Forelimb muscle (tissue), 1 donor: ENCODE measurements at places on chromosomes 6 and 20. TPM values are rescaled to one million over a fixed set of nuclear protein-coding genes. Genes with fewer than 3 reads are reported as not detected.

GRCh38 chr6:142294679-142295078, 7.1 kb upstream of the ADGRG6 start:
- DNase-seq = no peak

- DNase-seq = no peak
These were observed 7.9 kb upstream of the OSER1 start for GRCh38 chr20:44218446-44218845.

CDH4 gene
- 1.2 TPM for polyA plus RNA-seq

GRCh38 chr6:111096246-111096645, 8.9 kb downstream of the SLC16A10 start:
- no peak for DNase-seq

- no peak for DNase-seq
These were observed 463 bp upstream of the HLA-DMB start for GRCh38 chr6:32941214-32941768.

ALDH8A1 gene
- polyA plus RNA-seq = 1.6 TPM

DNA sequence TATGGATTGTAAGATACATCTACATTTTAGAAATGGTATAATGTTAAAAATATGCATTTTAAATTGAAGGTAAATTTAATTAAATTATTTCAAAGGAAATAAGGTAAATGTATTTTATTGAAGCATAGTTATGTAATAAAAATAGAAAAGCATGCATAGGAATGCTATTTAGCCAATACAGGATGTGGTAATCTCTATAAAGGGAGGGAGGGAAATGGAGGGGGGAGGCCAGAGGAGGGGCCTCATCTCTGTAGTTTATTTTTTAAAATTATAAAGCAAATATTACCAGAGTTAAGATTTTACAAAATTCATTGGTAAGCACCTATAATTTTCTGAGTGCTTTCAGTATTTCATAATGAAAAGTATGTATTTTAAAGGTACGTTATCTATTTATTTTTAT, 27.2 kb downstream of the SLC16A10 start:
- DNase-seq = no peak

NR2E1 gene
- polyA plus RNA-seq = not detected

DNA sequence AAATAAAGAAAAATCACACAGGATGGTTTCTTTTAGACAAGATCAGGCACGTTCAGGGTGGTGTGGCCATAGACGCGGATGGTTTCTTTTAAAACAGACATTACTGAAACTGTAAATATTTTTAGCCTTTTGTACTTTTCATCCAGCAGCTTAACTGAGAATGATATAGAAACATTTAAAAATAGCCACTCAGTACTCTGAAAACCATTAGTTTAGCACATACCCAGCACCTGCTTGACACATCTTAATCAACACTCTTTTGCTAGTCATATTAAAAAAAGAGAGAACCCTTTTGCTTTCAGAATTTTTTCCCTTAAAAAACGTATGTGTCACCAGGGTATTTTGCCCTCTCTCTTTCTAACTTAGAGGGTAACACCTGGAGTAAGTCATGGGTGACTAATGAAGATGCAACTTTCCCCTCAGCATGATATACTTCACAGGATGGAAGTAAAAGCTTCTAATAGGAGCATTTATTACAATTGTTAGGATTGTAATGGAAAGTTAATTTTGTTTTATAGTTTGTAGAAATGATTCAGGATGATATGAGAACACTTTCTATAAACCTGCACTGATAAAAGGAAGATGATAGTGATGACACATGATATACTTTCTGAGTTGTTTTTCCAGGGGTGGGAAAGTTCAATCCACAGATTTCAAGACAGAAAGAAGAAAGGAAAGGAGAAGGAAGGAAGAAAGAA, 45.2 kb downstream of the BACH2 start:
- DNase-seq = no peak

DNA sequence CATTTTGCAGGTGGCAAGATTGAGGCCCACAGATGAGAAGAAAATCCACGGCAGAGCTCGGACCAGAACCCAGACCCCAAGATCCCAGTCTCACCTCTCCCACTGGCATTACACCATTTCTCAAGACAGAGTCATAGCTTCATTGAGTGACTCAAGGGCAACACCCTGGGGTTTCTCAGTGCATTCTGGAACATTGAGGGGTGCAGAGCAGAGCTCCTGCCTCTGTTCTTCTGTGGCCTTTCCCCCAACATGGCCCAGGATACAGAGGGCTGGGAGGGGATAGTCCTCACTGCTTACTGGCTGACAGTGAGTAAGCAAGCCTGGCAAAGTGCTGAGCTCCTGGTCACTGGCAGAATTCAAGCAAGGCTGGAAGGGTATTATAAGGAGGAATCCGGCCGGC, 74.0 kb downstream of the MDGA1 start:
- DNase-seq = no peak

GATA5 gene
- polyA plus RNA-seq = 0.09 TPM

HLA-DQB1 gene
- 1.6 TPM for polyA plus RNA-seq

- DNase-seq = no peak
These were observed 23.1 kb downstream of the FKBP5 start for GRCh38 chr6:35665573-35665972.

DNA sequence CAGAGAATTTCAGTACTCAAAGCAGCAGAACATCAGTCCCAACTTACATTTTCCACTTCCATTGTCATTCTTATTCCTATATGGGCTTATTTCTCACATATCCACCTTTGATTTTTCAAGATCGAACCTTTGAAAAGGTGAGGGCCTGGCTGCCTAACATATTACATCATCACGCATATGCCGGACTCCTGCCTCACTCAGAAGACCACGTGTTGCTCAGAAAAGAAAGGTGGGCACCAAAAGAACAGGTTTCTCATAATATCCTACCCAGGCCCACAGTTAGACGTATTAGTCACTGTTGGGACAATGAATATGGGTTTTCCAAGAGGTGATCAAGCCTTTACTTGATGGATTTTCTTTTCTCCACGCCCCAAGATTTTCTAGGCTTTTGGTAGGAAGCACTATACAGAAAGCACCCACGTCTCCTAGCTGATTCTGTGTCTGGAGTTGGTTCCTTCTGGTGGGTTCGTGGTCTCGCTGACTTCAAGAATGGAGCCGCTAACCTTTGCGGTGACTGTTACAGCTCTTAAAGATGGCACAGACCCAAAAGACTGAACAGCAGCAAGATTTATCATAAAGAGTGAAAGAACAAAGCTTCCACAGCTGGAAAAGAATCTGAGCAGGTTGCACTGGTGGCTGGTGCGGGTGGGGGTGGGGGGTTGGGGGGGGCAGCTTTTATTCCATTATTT, 168.9 kb downstream of the ATXN1 start:
- no peak for DNase-seq

IYD gene
- polyA plus RNA-seq = 0.05 TPM

DNA sequence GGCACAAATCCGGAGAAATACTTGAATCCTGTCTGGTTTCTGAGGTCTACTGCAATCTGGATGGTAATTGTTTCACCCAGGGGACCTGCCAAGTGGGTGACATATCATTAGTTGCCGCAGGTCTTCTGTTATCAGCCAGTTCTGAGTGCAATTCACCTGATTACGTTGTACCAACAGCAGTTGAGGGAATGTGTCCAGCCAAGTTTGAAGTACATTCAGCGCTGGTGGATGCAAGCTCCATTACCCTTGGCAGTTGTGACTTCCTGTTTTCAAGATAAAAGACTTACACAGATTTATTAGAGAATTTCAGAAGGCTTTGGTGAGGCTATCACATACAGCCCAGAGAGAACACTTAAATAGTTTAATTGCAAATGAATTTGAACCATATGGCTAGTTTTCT, 42.8 kb downstream of the FNDC1 start:
- DNase-seq = no peak

DNA sequence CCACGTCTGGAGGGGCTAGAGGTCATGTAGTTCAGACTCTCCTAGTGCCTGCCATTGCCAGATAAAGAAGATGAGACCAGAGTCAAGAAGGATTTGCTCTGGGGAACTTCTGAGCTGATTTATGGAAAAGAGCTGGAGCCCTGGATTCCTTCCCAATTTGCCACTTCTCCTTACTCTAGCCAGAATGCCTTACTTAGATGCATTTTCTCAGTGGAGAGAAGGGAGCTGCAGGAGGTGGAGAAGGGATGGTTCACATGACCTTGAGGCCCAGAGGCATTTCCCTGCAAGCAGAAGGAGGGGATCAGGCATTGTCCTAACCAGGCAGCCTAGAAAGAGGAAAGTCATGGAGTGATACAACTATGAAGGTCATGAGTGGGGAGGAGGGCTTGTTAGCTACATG, 122.2 kb downstream of the UNC5CL start:
- DNase-seq = no peak

OPN5 gene
- 0.15 TPM for polyA plus RNA-seq

- DNase-seq = no peak
These were observed 110.6 kb downstream of the SULF2 start for GRCh38 chr20:47674686-47675085.

DNA sequence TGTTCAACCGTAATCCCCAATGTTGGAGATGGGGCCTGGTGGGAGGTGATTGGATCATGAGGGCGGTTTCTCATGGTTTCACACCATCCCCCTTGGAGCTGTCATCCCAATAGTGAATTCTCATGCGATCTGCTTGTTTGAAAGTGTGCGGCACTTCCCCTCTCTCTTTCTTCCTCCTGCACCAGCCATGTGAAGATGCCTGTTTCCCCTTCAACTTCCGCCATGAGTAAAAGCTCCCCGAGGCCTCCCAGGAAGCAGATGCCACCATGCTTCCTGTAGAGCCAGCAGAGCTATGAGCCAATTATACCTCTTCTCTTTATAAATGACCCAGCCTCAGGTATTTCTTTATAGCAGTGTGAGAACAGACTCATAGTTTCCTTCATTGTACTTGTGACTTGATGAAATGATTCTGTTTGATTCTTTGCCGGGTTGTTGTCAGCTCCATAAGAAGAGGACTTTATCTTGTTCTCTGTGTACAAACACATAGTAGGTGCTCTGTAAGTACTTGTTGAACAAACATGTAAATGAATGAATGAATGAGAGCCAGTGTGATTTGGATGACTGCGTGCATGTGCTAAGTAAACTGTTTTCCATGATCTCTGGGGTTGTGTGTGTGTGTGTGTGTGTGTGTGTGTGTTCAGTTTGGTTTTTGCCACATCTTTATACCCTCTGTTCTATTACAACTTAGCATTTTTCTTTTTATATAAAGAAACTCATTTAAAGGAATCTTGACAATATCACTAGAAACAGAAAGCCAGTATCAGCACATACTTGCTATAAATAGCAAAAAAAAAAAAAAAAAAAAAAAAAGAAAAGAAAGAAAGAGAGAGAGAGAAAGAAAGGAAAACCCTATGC, 22.5 kb upstream of the PTGIS start:
- no peak for DNase-seq

WFDC10B gene
- not detected for polyA plus RNA-seq

ATP5F1E gene
- 156 TPM for polyA plus RNA-seq

DNA sequence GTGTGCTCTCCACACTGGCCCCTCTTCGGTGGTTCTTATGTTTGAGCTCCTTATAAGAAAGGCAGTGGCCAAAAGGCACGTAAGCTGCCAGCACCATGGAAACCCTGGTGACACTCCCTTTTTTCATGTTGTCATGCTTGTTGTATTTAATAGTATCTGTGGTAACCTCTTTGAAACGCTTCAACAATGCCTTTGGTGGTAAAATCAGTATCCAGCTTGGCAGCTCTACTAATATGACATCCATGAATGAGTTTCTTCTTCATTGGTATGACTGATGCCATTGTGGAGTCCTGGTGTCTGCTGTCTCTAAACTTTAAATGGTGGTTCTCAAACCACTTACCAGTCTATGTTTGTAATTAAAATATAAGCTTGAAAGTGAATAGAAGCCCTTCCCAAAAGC, 10.7 kb upstream of the MYLK2 start:
- DNase-seq = no peak

SAMD10 gene
- 3.0 TPM for polyA plus RNA-seq

SPINT3 gene
- not detected for polyA plus RNA-seq

DNA sequence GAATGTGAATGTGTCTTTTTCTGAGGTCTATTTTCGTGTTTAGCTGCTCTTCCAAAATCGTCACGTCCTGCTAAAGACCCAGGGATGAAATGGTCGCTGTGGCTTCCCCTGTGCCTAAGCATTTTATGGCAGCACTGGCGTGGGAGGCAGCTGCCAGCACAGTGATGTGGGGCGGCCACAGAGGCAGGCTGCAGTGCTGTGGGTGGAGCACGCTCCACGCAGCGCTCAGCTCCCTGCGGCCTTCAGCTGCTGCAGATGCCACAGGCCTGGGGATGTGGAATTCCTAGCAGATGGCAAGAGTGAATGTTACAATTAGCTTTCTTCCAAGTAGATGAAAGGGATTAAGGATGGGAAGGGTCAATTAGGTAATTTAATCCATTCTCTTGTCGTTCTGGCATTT, 242.6 kb downstream of the SMOC2 start:
- no peak for DNase-seq

CLPSL2 gene
- not detected for polyA plus RNA-seq

DNA sequence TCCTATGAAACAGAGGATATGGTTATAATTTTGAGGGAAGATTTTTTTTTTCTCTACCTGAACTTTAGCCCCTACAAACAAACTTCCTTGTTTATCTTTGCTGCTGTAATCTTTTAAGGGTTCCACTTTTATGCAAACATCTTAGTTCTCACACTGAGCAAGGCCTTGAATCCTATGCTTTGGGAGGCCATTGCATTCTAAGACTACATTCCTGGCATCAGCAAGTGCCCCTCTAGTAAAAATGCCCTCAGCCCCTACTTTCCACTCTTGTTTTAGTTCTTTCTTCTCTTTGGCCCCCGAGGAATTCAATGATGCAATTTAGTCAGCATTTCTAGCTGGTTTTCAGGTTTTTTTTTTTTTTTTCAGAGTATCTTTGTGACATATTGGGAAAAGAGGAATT, 8.1 kb upstream of the AHI1 start:
- no peak for DNase-seq

DNA sequence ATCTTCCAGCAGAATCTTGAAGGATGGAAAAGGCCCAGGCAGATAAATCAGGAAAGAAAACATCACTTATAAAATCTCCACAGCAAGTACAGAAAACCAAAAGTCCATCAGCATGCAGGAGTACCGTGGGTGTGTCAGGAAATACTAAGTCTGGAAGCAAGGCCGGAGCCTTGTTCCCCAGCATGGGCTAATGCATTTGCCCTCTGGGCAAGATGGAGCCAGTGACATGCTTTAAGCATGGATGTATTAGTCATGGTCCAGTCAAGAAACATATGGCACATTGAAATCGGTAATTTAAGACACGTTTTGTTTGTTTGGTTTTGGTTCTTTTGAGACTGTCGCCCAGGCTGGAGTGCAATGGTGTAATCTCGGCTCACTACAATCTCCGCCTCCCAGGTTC, 506.0 kb upstream of the JARID2 start:
- no peak for DNase-seq

GRCh38 chr6:99940582-99940981, 53.4 kb downstream of the MCHR2 start:
- no peak for DNase-seq

GRCh38 chr6:13433709-13434121, 53.7 kb downstream of the GFOD1 start:
- DNase-seq = no peak
